ENCODE measurements at places on chromosomes 4 and X.

- DNase-seq, result no peak
These were observed 20.4 kb upstream of the UBA6 start for GRCh38 chr4:67721315-67721769.

- no peak for DNase-seq
These were observed 114.5 kb downstream of the SLC10A7 start for GRCh38 chr4:146407257-146407656.

- no peak for DNase-seq
These were observed 297.5 kb downstream of the IL1RAPL2 start for GRCh38 chrX:104863466-104863865.

- DNase-seq, result no peak
These were observed 67.2 kb upstream of the SHISA3 start for GRCh38 chr4:42330002-42330592.

DNA sequence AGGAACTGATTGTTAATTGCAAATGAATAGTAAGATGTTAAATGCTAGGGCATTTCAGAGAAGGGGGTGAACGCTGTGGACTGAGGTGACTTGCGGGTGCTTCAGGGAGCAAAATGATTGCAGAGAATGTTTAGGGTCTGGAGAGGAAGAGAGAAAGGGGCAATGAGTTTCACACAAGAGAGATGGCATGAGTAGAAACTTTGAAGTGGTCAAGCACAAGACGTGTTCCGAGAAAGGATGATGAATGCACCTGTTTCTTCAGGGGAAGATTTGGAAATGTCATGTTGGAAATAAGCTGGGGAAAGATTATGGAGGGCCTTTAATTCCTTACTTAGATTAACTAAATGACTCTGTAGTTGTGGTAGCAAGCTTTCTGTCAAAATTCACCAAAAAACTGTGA, 43.4 kb downstream of the DTHD1 start:
- no peak for DNase-seq

DNA sequence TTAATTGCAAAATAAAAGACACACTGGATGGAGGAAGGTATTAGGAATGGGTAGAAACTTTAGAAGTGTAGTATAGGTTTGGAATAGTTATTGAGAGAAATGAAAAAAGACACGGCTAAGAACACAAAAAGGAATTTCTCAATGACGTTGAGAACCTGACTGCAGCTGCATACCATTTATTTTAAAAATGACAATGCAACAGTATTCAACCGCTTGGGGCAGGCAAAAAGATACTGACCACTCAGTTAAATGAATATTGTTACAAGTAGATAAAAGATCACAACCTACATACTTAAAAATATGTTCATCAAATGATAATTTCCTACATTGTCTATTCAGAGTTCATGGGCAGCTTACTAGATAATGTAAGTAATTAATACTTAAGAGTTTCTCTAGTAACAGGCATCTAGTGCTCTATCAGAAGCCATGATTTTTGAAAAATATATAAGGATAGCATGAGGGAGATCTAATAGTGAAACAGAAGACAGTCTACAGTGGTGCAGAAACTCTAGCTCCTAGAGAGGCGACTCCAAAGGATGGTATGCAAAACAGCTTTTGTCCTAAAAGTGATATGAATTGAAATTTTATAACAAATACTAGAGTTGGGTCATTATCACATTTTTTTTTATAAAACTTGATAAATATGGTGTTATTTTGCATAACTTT, 216.2 kb upstream of the VEGFC start:
- no peak for DNase-seq

DNA sequence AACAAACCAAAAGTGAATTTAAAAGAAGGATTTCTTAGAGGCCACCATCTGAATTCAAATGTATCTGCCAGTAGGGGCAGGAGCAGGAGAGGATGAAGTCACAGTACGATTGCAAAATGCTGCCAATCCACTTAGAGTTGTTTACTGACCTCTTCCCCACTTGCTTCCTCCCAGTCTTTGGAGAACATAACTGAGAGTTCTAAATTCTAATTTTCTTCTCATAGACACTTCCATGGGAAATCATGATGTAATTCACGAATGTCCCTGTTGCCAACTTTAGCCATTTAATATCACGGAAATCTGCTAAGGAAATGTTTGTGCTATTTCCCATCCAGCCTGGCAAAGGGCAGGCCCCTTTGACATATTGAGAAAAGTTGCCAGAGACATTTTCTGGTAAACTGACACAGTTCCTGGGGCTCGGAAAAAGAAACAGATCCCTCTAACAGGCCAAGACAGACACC, 33.6 kb upstream of the NOCT start:
- peak; percentile 93 for DNase-seq

DNA sequence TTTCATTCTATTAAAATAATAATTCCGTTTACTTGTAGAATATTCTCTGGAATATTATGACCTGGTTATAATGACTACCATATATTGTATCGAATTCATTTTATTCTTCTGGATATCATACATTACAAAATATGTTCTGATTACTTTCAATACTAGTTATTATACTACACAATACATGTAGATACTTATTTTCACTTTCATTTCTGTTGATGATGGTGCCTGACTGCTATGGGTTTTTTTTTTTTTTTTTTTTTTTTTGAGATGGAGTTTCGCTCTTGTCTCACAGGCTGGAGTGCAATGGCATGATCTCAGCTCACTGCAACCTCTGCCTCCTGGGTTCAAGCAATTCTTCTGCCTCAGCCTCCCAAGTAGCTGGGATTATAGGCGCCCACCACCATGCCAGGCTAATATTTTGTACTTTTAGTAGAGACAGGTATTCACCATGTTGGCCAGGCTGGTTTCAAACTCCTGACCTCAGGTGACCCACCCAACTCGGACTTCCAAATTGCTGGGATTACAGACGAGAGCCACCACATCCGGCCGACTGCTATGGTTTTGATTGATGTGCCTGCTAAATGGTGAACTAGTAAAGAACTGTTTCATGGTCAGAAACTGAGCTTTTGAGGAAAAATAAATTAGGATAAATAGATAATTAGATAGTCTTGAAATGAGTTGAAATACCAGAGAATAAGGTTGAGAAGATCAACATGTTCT, 39.5 kb downstream of the PCDH10 start:
- DNase-seq, result peak; percentile 20
